ENCODE measurements at places on chromosomes 13 and 19.
A peak's percentile ranks its signal among the peaks of the same experiment; 100 is the strongest.

- DNase-seq, result peak; percentile 43
These were observed 88.6 kb downstream of the DPF1 start for GRCh38 chr19:38135150-38135998.

GRCh38 chr19:30567536-30568232 lies 195.5 kb downstream of the ZNF536 start:
- DNase-seq, result no peak

DNA sequence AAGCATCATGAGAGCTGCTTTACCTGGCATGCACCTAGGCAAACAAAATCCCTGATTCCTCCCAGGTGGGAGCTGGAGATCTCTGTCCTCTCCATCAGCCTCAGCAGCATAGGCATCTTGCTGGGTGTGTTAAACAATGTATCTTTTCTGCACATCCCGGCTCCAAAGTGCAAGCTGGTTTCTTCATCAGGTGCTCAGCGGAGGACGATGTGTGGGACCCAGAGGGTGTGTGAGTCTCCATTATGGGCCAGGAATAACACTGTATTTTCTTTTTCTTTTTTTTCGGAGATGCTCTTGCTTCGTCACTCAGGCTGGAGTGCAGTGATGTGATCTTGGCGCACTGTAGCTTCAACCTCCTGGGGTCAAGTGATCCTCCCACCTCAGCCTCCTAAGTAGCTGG lies 9.9 kb downstream of the CNFN start:
- DNase-seq, result no peak

DNA sequence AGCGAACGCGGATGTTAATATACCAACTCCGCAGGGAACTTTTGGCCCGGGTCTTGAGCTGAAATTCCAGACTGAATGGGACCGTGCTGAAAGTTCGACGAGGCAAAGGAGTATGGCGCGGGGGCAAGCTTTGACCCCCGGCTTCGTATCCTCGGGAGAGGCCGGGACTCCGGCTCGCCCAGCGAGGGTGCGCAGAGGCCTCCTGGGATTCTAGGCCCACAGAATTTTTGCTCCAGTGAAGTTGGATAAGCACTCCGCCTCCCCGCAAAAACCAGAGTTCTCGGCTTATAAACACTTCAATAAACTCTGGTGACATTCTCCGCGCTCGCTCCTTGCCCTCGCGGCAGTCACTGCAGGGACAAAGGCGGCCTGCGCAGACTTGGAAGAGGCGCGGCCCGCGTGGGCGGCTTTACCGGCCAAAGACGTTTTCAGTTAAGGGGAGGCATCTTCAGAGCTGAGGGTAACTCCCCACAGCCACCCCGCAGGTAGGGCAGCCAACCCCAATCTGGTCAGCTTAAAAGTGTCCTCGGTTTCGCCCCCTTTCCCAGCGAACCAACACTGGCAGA lies 112.6 kb downstream of the KCNRG start:
- no peak for DNase-seq

GRCh38 chr19:18849838-18850400 lies 18.2 kb downstream of the UPF1 start:
- no peak for DNase-seq
